ENCODE measurements at places on chromosomes 1 and 21.

DNA sequence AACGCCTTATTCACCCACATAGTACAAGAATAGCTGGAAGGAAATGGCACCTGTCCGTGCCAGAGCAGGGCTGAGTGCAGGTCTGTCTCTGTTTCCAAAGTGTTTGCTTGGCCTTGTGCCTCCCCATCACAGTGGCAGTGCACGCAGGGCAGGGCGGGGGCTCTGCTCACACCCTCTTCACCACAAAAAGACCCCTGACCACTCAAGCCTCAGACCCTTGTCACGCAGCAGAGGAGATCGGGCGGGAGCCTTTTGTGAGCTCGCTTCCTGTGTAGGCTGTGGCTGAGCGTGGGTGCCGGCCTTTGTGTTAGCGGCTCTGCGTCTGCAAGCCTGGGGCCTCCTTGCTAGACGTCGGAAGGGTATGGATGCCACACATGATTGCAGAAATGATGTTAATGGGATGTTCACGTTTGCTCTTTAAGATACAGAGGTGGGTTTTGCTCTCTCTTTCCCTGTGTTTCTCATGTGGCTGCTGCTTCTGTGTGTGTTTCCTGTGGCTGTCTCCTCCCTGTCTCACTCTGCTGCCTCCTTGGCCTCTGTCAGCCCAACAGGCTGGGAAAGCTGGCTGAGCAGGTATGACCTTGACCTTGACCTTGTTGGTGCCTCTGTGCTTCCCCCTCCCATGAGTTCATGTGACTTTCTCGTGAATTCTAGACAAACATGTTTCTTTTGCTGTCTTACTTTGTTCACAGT lies 45.4 kb downstream of the S100B start:
- DNase-seq, result no peak

DNA sequence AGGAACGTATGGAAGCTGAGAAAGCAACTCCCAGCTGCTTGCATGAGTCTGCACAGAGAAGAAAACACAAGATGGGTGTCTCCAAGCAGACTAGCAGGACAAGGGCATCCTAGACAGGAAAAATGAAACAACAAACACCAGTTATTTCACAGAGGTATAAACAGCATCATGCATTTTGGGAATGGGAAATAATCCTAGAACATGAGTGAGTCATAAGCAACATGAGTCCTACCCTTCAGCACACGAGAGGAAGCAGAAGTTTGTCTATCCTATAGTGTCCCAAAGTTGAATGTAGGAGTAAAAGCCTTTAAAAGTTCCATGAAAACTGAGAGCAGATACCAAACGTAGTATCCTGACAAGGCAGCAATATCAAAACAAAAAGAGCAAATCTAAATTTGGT lies 11.3 kb upstream of the FRRS1 start:
- no peak for DNase-seq

- no peak for DNase-seq
Measured at GRCh38 chr1:178397678-178398077, 99.1 kb downstream of the CLEC20A start.

- no peak for DNase-seq
Measured at GRCh38 chr1:79105500-79105899, 99.0 kb upstream of the ADGRL4 start.

DNA sequence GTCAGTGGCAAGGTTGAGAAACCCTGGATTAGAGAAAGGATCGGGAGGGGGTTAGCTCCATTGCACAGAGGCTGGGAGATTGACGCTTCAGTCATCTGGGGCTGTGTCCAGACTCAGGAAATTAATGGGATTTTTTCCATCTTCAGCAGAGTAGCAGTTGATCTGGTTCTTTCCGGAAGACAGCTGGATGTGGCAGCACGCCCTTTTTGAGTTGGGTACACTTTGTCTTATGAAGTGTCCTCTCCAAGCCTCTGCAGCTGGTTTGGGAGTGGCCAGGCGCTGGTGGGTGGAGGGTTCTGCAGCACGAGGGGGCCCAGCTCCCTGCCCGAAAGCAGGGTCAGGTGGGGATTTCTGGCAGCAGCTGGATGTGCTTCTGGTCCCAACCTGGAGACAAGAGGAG lies 95.1 kb downstream of the TAS1R2 start:
- no peak for DNase-seq

- no peak for DNase-seq
Measured at GRCh38 chr1:95219407-95219806, 14.6 kb upstream of the RWDD3 start.

DNA sequence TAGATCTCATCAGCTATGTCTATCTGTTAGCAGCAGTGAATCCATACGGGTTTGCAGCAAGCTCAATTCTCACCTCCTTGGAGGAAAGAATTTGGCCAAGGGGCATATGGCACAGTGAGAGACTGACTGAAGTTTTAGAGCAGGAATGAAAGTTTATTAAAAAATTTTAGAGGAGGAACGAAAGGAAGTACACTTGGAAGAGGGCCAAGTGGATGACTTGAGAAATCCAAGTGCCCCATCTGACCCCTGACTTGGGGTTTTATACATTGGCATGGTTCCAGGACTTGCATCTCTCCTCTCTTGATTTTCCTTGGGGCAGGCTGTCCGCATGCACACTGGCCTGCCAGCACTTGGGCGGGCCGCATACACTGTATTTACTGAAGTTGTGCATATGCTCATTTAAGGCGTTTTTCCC lies 9.2 kb upstream of the OSBPL9 start:
- peak; percentile 3 for DNase-seq

- no peak for DNase-seq
Measured at GRCh38 chr1:66985835-66986234, 61.0 kb downstream of the MIER1 start.

DNA sequence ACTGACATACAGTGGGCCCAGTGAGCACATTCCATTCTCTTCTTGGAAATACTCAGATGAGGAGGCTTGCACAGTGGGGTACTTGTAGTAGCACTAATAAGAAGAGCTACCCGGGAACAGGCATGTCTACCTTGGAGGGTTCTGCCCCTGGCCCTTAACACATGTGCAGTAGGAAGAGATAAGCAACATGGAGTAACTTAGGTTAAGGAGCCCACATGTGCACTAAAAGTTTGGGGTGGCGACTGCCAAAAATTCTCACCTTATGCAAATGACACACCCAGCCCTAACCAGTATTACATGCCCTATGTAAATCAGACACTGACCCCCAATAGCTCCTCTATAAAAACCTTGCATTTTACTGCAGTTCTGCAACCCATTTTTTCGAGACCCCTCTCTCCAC lies 1313.3 kb downstream of the KCNT2 start:
- DNase-seq, result no peak

DNA sequence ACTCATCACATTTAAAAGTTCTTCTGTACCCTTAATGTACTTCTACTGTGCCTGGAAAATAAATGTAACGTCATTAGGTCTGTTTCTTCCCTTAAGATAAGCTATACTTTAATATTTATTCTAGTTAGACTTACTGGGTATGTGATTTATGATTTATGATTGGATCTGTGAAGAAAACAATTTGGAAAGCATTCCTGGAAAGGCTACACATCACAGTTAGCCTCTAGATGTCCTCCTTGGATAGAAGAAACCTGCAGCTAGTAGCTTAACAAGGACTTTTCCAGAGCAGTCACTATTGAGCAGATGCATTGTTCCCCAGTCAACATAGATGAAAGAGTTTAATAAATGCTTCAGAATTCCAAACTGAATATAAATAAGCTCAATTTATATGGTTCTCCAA lies 22.2 kb upstream of the ABL2 start:
- no peak for DNase-seq

- no peak for DNase-seq
Measured at GRCh38 chr1:66217021-66217420, 316.9 kb upstream of the SGIP1 start.

DNA sequence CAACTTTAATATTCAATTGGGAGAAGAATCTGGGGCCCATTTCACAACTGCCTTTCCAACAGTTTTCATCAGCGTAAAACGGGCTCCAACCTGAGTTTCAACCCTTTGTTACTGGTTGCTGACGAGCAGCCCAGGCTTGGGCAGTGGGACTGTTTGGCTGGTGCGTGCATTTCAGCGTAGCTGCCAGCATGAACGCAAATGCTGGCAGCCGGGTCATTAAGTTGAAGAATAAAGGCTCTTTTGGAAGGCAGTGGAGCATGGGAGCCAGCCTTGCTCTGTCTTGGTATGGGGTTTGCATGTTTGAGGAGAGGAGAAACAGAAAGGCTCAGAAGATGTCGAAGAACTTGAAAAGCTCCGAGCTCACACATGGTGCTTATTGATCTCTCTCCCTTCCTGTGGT lies 40.7 kb downstream of the WDR3 start:
- no peak for DNase-seq

GRCh38 chr1:237792726-237793125 lies 98.0 kb downstream of the ZP4 start:
- no peak for DNase-seq

GRCh38 chr1:20486457-20487235 lies 636 bp upstream of the CAMK2N1 start:
- peak; percentile 99 for DNase-seq

- DNase-seq, result no peak
Measured at GRCh38 chr1:68293122-68293521, 60.8 kb upstream of the WLS start.

DNA sequence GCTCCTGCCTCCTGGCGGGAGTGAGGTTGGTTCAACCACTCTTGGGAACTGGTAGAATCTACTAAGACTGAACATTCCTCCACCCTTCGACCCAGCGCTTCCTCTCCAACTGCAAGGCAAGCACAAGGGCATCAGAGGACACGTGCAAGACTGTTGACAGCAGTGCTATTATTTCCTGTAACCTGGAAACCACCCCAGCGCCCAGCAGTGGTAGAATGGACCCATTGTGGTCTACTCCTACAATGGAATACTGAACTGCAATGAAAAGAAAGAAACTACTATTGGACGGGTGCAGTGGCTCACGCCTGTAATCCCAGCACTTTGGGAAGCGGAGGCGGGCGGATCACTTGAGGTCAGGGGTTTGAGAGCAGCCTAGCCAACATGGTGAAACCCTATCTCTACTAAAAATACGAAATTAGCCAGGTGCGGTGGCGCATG lies 33.0 kb upstream of the TARDBP start:
- no peak for DNase-seq

- no peak for DNase-seq
Measured at GRCh38 chr21:15171546-15171945, 106.7 kb upstream of the NRIP1 start.

DNA sequence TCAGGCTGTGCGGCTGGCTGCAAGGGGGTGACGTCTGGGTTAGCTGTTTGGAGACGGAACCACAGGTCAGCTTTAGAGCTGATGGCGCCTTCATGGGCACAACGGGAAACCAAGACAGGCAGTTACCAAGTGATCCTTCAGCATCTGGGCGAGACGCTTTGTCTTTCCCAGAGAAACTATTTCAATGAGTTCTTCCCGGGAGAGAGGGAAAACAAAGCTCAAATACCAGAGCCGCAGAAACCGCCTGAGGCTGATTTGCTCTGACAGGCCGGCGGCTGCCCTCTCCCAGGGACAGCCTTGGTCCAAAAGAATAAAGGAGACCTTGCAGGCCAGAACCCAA lies 76.5 kb downstream of the CD58 start:
- no peak for DNase-seq

GRCh38 chr1:110462964-110463363 lies 12.0 kb downstream of the PROK1 start:
- DNase-seq, result peak; percentile 10

DNA sequence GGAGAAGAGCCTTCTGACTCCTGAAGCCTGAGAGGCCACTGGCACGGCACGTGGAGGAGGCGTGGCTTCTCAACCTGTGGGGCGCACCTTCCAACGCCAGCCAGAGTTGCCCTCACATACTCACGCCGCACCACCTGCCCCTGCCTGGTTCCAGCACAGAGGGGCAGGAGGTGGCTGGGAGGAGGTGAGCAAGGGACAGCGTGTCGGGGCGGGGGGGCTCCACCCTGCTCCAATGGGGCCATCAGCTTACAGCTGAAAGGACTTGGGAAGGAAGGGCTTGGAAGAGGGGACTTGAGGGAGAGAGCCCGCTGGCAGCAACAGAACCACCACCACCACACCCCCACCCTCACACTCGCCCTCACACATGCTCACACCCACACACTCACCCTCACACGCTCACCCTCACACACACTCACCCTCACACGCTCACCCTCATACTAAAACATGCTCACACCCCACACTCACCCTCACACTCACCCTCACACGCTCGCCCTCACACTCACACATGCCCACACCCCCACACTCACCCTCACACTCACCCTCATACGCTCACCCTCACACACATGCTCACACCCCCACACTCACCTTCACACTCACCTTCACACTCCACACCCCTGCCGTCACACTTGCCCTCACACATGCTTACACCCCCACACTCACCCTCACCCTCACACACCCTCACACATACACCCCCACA lies 41.6 kb upstream of the EDN2 start:
- no peak for DNase-seq

DNA sequence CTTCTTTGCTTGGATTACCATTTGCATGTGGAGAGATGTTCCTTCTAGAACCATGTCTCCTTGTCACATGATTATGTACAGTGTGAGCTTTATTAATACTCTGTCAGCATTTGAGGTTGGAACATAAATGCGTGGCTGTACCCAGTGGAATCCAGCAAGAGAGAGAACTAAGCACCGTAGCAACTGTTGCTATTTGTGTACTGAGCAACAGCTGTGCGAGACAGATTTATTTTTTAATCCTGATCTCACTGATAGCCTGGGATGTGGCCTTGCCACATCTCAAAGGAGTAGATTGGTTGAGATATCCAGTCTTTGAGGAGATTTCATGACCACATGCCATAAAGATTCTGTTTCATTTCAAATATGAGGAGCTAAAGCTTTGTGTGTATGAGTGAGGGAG lies 43.4 kb downstream of the KIF1B start:
- DNase-seq, result peak; percentile 87

DNA sequence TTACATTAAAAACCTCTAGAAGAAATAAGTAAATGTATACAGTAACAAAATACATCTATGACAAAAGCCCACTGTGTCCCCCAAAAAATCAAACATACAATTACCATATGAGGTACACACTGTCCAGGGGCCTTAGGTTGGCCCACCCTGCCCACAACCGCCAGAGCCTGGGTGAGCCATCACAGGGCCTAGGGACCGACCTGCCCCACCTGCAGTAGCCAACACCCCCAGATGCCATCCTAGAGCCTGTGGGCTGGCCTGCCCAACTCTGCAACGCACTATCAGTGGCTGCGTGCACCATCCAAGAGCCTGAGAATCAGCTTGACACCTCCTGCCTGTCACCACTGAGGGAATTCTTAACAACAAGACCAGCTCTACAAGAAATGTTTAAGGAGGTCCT lies 39.0 kb downstream of the FAF1 start:
- DNase-seq, result no peak

- DNase-seq, result no peak
Measured at GRCh38 chr1:115649964-115650363, 8.2 kb downstream of the VANGL1 start.

DNA sequence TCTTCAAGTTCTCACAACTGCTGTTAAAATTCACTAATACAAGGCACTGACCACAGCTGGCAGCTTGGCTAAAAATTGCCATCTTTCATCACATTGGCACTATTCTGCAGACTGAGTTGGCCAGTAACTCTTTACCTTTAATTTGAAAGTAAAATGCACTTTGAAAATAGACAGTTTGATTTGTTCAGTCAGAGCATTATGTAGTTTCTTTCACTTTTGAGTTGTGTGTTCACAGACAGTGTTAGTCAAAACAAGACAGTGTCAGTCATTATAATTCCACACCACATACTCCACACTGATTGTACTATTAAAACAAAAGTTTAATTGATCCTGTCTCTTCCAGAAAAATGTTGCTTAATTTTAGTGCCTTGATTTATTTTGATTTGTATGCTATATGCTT lies 160.7 kb downstream of the SDCCAG8 start:
- no peak for DNase-seq

- DNase-seq, result no peak
Measured at GRCh38 chr1:41485605-41486004, 1.1 kb upstream of the EDN2 start.

All from NCI-H2171 treated with DMSO at 0.1 percent for 48 hours (cell line).